ENCODE measurements at places on chromosomes 5 and 9.

- ATAC-seq: no peak
Observed at GRCh38 chr5:119470851-119471451, 18.7 kb downstream of the HSD17B4 start.

DNA sequence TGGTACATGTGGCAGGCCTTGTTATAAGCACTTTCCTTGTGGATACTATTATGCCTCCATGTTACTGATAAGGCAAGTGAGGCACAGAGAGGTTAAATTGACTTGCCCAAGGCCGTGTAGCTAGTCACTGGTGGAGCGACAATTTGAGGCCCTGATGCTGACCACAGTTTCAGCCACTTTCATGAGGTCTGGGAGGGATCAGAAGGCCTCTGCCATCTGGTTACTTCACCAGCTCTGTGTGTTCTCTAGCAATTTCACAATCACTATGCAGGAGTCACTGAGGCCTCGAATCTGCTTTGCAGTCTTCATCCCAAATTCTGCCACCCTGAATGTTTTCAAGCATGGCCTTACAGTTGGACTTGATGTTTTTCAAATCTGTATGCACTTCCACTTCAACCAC, 9.1 kb downstream of the LRRC70 start:
- ATAC-seq: peak; percentile 60

- ATAC-seq: no peak
Observed at GRCh38 chr9:103731541-103731940, 362.6 kb upstream of the SMC2 start.

DNA sequence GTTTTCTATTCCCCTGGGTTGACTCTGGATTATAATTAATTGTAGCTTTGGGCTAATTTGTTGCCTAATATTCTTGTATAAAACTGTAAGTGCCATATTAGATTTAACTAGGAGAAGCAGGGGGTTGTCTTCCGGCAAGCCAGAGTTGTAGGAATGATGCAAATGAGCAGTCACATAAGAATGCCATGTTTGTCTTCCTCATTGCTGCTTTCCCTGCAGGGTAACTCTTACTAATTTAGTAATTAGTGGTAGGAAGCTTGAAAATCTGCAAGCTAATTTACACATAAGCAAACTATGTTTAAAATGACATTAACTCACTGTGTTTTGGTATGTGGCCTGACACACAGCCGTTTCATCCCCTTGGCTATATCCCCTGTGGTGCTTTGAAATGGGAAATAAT, 527.8 kb downstream of the KCTD16 start:
- no peak for ATAC-seq

- no peak for ATAC-seq
Observed at GRCh38 chr5:12780536-12780935, 876.3 kb upstream of the CTNND2 start.

DNA sequence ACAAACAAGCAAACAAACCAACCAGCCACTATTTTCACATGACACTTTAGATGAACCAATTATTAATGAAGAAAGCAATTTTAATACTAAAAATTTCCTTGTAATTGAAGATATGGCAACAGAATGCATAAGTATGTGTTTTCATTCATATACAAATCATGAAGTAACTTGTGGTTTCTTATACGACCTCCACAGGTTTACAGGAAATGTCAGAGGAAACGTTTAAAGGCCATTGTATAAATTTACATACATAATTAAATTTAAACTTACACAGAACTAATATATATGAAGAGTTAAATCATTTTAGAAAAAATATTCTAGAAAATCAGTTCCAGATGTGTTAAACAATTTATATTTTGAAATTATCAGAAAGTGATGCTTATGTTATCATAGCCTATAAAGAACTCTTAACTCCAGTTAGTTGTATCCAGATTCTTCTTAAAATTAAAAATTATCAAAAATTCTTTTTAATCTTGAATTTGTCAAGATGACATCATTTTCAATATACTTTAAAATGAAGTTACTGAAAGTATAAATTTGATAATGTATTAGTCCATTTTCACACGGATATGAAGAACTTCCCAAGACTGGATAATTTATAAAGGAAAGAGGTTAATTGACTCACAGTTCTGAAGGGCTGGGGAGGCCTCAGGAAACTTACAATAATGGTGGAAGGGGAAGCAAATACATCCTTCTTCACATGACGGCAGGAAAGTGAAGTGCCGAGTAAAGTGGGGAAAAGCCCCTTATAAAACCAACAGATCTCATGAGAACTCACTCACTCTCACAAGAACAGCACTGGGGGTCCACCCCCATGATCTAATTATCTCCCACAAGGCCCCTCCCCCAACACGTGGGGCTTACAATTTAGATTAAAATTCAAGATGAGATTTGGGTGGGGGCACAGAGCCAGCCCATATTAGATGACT, 192.0 kb downstream of the PIK3R1 start:
- ATAC-seq: no peak

DNA sequence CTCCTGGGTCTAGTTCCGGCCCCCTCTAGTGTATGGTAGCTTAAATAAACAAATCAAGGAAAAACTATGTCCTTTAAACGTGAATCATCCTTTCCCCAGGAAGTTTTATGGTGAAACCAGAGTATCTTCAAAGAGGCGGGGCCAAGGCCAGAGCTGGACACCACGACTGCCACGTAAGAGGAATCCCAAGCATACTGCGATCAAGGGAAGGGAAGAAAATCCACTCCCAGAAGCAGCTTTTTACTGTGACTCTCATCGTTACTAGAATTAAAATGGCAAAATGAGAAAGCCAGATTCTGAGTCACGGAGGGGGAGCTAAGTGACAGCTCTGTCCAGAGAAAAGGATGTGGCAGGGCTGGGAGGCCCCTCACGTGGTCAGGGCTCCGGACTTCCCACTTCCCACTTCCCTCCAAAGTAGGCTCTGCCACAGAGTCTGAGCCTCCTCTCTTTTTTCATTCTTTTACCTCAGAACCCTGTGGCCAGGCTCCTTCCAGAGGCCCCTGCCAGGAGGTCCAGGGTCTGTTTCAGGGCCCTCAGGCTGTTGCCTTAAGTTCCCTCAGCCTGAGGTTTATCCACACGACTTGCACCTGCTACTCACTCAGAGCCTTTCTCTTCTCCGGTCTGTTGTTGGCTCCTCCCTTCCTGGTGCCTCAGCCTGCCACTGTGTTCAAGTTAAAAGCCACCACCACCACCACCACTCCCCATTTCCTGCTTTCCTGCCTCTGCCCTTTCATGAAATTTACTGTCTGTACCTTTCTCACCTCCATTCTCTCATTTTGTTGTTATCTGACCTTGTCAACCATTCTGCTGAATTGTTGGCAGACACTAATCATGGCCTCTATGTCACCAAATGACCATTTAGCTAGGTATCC, 1.4 kb upstream of the GLRX start:
- ATAC-seq: peak; percentile 69

DNA sequence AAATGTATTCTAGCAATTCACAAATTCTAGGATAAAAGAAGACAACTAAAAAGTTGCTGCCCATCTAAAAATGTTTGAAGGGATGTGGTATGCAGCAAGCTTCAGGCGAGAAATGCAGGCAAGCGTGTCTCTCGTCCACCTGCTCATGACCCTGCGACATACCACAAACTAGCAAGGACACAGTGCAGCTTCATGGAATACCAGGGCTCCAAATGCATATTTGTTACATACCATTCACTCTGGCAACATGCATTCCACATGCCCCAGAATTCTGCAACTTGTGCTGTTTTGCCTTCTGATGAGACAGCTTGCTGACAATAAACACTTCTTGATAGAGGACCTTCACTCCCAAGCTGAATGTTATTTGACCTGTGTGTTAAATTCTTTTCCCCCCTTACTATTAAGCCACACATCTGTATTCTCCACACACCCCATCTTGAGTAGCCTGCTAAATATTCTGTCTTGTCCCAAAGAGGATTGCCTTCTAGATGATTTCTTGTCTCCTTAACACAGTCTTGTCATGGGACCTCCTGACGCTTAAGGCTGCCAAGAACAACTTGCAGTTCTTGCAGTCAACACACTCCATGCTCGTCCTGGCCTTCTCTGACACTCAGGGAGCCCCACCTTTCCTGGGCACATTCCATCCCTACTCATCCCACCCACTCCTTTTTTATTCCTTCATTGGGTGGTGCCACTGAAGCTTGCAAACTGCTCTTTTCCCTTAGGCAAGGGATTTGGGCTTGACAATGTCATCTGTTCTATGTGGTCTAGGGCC, 340.5 kb downstream of the PIK3R1 start:
- ATAC-seq: no peak

DNA sequence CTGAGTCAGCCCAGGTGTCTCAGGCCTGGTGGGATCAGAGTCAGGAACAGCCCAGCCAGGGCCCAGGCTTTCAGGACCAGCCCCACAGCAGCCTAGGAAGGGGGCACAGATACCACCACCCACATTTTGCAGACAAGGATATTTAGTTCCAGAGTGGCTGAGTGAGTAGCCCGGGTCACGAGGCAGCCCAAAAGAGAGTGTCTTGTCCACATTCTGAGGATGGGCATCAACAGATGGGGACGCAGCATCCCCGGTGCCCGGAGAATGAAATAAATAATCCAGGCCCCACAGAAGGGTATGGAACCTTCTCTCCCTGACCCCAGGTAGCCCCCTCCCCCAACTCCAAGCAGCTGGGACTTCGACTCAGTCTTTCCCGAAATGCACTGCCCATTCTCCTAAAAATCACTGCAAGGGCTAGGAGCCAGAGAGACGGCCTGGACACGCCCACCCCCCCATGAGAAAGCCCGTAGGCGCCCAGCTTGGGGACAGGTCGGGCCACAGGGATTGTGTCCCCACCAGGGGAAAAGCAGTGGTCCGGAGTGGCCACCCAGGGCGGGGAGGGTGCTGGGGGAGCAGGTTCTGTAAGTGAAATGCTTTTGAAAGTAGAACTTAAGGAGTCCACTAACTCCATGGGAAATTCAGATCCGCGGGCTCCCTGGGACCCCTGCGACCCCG, 6.9 kb downstream of the LHX3 start:
- no peak for ATAC-seq

- ATAC-seq: no peak
Observed at GRCh38 chr9:117303643-117304230, 111.1 kb downstream of the ASTN2 start.

- peak; percentile 85 for ATAC-seq
Observed at GRCh38 chr5:159456722-159457465, 126.6 kb upstream of the IL12B start.

- ATAC-seq: no peak
Observed at GRCh38 chr5:137833463-137833862, 34.2 kb upstream of the MYOT start.

GRCh38 chr5:9438596-9439354, 107.1 kb downstream of the SEMA5A start:
- no peak for ATAC-seq

GRCh38 chr5:75601996-75602395, 9.3 kb upstream of the ANKDD1B start:
- ATAC-seq: no peak

DNA sequence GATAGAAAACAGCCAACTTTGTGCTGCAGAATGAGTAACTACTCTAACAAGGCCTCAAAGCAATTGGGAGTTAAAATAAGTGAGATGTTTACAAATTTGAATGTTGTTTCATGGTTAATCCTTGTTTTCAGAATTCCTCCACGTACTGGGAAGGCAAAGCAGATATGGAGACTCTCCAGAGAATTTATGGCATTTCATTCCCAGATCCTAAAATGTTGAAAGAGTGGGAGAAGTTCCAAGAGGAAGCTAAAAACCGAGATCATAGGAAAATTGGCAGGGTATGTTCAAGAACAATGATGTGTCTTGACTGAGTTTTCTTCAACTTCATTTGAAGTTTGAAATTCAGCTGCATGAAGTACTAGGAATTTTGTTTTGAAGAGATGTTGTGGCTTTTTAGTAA, 16.4 kb downstream of the TARS1 start:
- no peak for ATAC-seq

GRCh38 chr9:129678844-129679243, 13.4 kb downstream of the PRRX2 start:
- ATAC-seq: no peak

DNA sequence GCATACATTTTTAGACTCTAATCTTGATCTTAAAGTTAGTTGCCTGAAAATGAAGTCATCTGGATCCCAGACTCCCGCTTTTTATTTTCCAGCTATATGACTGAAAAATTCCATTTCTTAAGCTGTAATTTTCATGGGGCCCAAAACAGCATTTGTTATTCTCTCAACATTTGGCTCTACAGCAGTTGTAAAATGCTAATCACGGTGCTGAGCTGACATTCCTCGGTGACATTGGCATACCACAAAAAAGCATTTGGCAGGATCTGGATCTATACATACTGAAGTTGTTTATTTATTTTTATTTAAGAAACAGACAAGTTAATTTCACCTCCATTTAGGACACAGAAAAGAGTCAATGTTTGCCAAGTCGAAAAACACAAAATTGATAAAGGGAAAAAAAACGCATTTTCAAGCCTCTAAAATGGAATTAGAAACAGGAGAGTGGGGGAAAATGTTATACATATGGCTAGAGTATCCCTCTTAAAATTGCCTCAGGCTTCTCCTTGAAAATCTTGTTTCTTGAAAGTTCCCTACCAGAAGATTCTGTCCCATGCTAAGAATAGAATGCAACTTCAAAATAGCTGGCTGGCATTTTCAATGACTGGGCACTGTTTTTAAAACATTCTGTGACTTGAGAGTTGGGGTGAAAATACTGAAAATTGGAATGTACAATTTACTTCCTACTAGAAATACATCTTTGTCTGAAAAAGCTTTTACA, 207.5 kb upstream of the TBCA start:
- no peak for ATAC-seq
